ENCODE measurements at places on chromosomes 7 and 10.
A peak's percentile ranks its signal among the peaks of the same experiment; 100 is the strongest.

DNA sequence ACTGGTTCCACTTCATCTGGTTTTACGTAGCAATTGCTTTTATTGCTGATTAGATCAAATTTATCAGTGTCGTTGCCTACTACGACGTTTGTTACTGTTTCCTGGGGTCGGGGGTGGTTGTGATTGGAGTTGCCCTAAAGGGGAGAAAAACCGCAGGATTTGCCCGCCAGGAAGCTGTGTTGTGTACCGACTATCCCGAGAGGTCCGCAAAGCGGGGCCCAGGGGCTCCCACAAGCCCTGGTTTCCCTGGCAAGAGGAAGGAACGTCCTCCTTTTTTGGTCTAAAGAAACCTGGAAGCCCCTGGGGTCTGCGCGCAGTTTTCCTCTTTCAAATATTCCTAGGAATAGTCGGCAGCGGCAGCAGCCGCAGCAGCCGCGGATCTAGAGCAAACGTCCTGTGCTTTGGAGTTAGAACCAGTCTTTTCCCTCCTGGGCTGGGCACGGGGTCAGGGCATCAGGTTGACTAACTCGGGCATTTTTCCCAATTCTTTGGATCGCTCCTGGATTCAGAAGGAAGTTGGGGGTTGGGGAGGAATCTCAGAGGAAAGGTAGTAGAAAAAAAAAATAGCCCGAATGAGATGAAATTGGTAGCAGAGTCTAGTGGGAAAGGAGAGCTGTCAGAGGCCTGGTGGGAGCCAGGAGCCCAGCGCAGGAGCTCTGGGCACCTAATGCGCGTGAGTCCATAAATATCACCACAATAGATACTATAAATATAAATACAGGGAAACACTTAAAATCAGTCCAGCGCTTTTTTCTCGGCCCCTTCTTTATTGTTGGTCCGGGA is 4.6 kb downstream of the VAX1 start:
- no peak for DNase-seq

DNA sequence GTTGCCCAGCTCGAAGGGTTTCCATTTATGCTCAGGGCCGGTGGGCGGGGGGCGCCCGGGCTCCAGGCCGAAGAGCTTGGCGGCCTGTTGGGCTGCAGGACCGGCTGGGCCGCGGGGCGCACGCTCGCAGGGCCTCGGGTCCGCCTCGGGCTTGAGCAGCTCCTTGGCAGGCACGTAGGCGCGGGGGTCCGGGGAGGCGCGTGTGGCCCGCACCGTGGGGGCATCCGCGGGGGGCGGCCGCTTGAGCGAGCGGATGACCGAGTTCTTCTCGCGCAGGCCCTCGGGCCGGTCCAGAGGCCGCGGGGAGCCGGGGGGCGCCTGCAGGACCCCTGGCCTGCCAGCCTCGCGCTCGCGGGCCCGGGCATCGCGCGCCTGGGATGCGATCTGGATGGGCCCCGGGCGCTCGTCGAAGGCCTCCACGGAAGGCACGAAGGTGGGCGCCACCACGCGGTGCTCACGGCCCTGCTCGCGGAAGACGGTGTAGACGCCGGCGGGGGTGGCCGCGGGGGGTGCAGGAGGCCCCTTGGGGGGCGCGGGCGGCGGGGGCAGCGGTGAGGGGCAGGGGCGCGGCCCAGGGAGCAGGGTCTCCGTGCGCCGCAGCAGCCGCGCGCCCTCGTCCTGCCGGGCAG is 35.2 kb downstream of the TNRC18 start:
- no peak for DNase-seq

- no peak for DNase-seq
These were observed 26.7 kb downstream of the ZNF277 start for GRCh38 chr7:112233048-112233697.

- no peak for DNase-seq
These were observed 143.2 kb downstream of the SRPK2 start for GRCh38 chr7:105245398-105246114.

- no peak for DNase-seq
These were observed 69.8 kb upstream of the GNA12 start for GRCh38 chr7:2913760-2914387.

GRCh38 chr10:127878475-127879055 is 14.2 kb downstream of the CLRN3 start:
- DNase-seq = no peak

DNA sequence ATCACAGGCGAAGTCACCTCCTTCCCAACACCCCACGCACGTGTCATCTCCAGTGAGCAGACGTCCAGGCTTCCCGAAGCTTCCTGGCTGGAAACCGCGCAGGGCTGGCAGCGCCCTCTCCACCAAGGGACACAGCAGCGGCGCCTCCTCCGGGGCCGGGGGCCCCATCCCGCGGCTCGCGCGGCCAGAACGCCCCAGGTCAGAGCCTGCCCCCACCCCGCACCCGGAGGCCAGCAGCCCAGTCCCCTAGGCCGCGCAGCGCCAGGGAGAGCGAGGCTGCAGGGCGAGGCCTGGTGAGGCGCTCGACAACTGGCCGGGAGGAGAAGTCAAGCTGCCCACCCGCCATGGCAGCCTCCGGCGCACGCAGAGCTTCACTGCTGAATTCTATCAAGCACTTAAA is 247.0 kb downstream of the SEMA3D start:
- DNase-seq = no peak

- DNase-seq = peak; percentile 35
These were observed at the start of gene TCF7L2 for GRCh38 chr10:112949875-112950507. Gene TCF7L2 (plus strand): TSS chr10:112950247. CDS start chr10:112950757, 510 bp downstream.

GRCh38 chr10:50850578-50851230 is 34.7 kb downstream of the A1CF start:
- no peak for DNase-seq

DNA sequence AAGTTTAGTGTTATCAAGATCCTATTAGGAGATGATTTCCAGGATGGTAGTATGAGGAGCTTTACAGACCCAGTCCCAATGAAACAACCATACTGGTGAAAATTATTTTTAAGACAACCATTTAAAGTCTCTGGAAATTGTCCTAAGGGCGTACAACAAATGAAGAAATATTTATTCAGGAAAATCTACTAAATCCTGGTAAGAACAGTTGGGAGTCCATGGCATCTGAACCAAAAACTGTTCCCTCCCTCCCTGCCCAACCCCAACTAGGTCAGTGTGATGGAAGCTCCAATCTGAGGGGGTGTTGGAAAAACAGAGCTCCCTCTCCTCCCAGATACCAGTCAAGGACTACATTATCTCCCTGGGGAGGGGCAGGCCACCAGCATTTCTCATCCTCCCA is 74.7 kb upstream of the MKLN1 start:
- no peak for DNase-seq

- DNase-seq = no peak
These were observed 78.6 kb downstream of the ARL5B start for GRCh38 chr10:18737841-18738240.

GRCh38 chr7:127874951-127875608 is 156.2 kb downstream of the LRRC4 start:
- no peak for DNase-seq

DNA sequence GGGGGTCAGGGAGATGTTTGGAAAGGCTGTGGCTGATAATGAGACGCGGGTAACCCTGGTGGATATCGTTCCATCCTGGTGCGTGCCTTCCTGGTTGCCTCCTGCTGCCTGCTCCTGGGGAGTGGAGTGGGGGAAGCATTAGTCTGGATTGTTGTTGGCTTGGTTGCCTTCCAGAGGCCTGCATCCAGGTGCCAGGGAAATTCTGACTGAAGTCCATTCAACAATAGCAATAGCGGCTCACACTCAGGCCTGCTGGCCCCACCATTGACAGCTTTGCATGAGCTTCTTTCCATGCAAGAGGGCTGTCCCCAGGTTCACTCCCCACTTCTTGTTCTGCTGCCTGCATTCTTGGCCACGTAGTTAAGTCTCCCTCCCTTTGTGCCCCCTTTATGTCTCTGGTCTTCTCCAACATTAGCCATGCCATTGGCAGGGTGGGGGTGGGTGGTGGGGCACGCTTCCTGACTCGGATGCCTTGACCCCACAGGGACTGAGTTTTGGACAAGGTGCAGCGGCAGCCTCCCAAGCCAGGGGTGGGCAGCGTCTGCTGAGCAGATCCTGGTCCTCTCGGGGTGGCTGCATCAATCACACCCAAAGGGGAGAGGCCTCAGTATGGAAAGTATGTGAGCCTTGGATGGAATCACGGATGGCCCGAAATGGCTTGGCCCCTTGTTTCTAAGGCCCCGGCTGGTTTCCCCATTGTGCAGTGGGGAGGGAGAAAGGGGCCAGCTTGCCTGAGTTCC is 150.2 kb downstream of the GRK5 start:
- DNase-seq = no peak

DNA sequence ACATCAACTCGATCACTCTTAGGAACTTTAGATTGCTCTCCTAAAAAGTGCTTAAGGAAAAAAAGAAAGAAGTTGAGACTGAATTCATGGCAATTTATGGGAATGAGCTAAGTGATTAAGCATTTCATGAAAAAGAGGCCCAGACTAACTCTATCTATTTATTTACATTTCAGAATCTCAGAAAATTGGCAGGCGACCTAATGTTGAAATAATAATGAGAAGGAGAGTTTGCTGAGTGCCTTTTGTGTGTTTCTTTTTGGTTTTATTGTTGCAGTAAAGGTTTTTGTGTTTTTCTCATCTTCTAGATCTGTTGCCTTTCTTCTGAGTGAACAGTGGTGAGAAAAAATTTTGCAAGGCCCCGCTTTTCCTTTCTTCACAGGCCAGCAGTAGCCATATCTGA is 3.8 kb downstream of the GRK5 start:
- DNase-seq = no peak

DNA sequence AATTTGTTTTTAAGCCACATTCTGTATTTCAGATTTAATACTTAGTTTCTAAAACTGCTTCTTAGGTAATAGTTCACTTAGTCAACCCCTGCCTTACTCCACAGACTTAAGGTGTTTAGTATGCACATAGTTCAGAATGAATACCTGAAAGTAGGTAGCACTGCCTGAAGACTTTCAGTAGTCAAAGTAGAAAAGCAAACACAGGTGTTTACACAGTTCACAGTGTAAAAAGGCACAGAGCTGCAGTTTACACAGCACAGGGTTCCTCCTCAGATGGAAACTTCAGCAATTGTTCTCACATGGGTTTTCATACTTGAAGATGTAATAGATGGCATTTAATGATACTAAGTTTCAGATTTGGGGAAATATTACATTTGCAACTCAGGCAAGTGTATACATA is 3.1 kb upstream of the PKD1L1 start:
- DNase-seq = no peak

GRCh38 chr10:7928536-7928935 is 110.2 kb downstream of the TAF3 start:
- no peak for DNase-seq

GRCh38 chr10:104368381-104368780 is 14.7 kb downstream of the CFAP58 start:
- no peak for DNase-seq

DNA sequence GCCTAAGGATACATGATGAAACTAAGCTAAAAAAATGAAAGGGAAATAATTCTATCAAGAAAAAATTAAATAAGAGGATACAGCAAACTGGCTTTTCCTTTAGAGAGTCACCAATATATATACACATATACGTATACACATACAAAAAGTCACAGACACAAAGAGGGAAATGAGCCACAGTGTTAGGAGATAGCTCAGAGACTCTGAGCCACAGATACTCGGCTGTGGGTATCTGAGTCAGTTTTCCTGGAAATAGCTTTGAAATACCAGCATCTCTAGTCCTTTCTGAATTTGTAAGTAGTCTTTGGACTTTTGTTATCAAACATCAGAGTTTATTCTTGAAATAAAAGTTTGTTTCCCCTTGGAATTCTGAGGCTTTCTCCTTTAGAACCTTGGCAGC is 111.8 kb downstream of the TBXAS1 start:
- DNase-seq = no peak

- DNase-seq = no peak
These were observed 28.6 kb upstream of the KCNK18 start for GRCh38 chr10:117168729-117169128.

DNA sequence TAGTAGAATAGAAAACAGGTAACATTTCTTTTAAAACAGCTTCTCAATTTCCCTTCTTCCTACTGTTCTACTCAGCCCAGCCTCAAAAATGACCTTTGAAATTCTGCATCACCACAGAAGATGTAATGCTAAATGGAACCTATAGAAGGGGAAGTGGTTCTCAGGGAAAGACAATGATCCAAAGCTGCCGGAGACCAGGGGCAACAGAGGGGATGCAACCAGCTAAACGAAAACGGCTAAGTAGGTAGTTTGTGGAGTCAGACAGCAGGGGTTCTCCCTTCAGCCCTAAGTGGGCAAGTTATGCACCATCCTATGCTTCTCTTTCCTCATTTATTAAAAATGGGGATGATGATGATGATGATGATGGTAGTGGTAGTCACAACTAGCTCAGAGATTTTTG is 214.3 kb downstream of the ELMO1 start:
- no peak for DNase-seq

- no peak for DNase-seq
These were observed 265.0 kb downstream of the MAD1L1 start for GRCh38 chr7:1967512-1968396.

GRCh38 chr10:131668903-131669302 is 231.9 kb upstream of the PPP2R2D start:
- no peak for DNase-seq

GRCh38 chr10:132827423-132827789 is 41.5 kb upstream of the NKX6-2 start:
- DNase-seq = no peak

- no peak for DNase-seq
These were observed 30.4 kb downstream of the MAD1L1 start for GRCh38 chr7:2202361-2202761.

- peak; percentile 10 for DNase-seq
These were observed 1.4 kb downstream of the ZNF282 start for GRCh38 chr7:149196705-149197171.

DNA sequence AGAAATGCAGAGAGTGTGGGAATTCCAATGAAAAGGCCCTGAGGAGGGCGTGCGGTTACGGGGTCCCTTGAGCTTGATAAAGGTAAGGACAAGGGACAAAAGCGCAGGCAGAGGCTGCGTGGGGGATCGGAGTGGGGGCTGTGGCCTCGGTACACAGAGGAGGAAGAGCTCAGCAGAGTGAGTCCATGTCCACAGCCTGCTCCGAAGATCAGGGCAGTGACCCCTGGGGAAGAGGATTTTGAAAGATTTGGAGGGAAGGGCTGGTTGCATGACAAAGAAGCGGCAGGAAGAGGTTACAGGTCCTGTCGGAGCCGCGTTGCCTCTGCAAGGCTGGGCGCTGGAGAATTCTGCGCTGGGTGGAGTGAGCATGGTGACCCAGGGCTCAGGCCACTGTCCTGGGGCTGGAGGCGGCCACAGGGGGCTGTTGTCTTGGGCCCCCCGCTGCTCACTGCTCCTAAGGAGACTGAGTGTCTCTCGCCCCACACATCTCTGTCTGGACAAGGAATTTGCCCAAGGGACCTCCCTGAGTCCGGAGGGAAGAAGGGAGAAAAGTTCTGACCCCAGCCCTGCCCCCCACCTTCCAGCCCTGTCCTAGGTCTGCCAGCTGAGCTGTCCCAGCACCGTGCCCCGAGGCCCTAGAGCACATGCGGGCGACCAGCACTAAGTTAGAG is 69.8 kb upstream of the INSIG1 start:
- DNase-seq = no peak

GRCh38 chr7:23410446-23411183 is 59.7 kb downstream of the IGF2BP3 start:
- DNase-seq = no peak

GRCh38 chr7:12013983-12014382 is 182.0 kb upstream of the THSD7A start:
- no peak for DNase-seq

All from activated T-cell treated with anti-CD3 and anti-CD28 coated beads for 24 hours (primary cell).